ENCODE measurements at places on chromosomes 3 and 15.

DNA sequence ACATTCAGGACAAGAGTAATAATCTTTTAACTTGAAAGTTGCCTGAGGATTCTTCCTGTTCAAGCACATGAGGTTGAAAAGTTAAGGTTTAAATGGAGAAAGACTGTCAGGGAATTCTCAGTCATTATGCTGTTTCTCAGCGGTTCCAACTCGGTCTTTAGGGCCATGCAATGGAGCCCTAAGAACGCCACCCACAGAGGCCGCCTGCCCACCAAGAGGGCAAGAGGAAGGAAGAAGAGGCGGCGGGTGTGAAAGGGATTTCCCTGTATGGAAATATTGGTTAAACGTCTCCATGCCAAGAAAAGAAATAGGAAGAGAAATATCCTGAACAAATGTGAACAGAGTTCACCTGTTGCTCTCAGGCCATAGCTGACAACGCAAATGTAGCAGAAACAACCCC, 234.4 kb downstream of the OCA2 start:
- DNase-seq = no peak

GRCh38 chr15:58715266-58715917, 34.1 kb downstream of the ADAM10 start:
- DNase-seq = no peak

- DNase-seq = no peak
These were observed 94.9 kb downstream of the LRRK1 start for GRCh38 chr15:101013769-101014675.

DNA sequence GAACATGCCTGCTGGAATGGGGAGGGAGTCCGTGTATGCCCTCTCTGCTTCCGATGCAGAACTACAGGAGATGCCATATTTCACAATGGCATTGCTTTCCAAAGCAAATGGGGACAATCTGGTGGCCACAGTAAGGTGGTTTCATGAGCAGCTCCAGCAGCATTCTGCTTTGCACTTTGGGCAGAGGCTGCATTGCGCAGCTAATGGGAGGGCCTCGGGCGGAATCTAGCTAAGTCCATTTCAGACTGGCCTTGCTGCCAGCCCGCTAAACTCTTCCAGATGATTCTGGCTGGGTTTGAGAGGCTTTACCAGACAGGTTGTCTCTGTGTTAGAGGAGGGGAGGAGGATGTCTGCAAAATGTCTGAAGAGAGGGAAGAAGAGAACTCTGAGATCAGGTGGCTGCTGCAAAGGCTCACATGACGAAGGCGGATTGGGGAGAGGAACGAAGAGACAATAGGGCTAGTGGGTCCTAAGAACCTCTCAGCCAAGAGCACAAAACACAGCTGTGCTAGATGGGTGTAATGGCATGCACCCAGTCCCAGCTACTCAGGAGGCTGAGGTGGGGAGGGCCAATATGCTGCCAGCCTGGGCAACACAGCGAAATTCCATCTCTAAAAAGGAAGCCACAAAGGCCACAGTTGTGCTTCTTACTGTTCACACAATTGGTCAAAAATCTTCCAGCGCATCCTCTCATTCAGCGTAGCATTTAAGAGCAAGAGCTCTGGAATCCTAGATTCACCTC, 63.7 kb downstream of the BDH1 start:
- no peak for DNase-seq
